ENCODE measurements at places on chromosomes 13 and 19.

- no peak for DNase-seq
Measured at GRCh38 chr13:99509479-99509878, 8.2 kb downstream of the TM9SF2 start.

DNA sequence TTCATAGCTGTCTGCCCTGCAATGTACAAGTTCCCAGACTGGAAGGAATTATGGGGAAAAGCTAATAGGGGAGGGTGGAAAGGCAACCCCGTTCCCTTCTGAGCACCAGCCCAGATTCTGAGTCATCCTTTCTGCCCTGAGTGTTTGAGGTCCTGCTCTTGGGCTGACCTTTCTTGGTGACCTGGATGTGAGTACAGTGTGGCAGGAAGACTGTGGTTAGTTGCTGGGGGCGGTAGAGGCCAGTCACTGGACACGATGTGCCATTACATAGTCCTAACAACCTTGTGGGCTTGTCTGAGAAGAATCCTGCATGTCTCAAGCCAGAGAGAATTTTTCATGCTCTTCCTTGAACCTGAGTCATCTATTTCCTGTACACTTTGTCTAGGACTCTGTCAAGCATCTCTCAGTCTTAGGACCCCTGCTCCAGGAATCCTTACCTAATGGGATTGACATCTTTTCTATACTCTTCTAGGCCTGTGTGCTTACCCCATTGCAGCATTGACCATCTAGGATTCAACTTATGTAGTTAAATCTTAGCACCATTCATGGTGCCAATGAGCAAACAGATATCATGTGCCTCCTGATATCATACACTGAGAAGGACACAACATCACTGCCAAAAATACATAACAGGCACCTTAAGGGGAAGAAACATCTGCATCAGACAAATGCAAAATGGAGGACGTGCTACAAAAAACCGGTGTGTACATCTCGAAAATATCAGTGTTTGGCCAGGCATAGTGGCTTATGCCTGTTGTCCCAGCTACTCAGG lies 8.1 kb upstream of the ANGPTL4 start:
- DNase-seq: no peak

- no peak for DNase-seq
Measured at GRCh38 chr13:98175823-98176222, 1.2 kb downstream of the RNF113B start.

- DNase-seq: no peak
Measured at GRCh38 chr19:11887234-11887610, 360 bp upstream of the ZNF69 start.

DNA sequence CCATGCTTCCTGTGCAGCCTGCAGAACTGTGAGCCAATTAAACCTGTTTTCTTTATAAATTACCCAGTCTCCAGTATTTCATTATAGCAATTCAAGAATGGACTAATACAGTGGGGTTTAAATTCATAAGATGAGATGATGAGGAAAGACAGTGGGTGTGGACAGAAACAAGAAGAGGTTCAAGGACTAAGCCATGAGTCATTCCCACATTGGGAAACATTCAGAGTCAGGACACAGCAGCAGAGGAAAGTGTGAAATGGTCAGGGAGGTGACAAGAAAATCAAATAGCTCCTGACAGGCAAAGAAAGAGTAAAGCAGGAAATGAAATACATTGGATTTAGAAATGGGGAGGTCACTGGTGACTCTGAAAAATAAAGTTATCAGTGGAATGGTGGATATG lies 9.1 kb downstream of the ZNF841 start:
- no peak for DNase-seq

- no peak for DNase-seq
Measured at GRCh38 chr19:57302727-57303401, 17.4 kb upstream of the ZNF543 start.

- no peak for DNase-seq
Measured at GRCh38 chr19:39557811-39558623, 18.1 kb upstream of the EID2 start.

DNA sequence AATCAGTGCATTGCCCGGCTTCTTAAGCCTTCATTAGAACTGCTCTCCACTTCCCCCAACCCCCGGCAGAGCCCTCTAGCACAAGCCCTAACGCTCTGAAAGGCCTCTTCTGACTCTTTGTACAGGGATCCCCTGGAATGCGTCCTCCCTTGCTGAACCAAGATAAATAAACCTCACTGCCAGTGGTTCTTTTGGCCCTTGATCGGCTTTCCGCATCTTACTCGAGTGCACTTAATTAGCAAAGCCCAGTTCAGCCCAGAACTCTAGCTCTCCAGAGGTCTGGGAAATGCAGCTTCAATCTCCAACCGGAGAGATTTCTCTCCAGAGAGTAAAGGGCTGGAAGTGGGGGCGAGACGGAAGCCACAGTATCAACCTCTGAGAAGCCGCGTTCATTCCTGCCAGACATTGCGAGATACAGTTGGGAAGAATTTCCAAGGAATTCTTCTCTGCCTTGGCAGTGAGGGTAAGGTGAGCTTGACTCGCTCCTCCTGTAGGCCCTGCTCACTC lies 8.7 kb upstream of the ZNF444 start:
- DNase-seq: no peak

GRCh38 chr13:45717349-45717748 lies 15.2 kb downstream of the CBY2 start:
- DNase-seq: no peak

DNA sequence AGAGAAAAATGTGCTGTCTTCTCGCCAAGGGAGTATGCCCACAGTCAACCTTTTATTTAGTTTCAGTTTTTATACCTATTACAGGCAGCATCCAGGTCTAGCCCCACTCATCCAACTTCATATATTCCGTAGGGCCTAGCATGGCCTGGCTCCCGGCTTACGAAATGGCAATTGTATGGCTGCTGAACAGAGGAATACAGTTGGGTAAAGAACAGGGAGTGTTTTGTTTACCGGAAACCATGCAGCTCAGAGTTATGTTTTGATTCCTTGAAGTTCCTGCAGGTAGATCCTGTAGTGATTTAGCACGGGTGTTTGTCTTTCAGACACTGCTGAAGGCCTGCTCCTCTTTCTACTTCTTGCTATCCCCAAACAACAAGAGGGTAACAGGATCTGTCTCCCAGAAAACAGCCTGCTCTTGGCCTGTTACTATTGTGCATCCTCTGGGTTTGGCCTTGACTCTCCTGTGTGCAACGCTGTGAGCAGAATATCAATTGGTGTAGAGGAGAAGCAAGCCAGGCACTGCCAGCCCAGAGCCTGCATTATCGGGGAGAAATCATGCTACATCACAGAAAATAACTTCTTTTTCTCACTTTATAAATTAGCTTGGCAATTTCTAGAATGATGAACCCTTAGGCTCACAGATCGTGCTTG lies 32.4 kb downstream of the OLFM4 start:
- no peak for DNase-seq

DNA sequence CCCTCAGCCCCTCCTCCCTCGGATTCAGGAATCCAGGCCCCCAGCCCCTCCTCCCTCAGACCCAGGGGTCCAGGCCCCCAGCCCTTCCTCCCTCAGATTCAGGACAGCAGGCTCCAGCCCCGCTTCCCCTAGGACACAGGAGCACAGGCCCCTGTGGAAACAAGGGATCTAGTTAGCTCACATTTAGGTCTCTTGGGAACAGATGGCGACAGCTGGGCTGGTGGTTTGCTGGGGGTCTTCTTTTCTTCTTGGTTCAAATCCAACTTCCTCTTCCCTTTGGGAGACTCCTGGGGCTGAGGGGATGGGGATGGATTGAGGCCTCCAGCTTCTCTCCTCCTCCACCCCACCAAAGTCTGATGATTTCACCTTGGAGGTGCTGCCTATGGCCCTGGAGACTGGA lies 19.6 kb downstream of the ZNF575 start:
- DNase-seq: no peak

DNA sequence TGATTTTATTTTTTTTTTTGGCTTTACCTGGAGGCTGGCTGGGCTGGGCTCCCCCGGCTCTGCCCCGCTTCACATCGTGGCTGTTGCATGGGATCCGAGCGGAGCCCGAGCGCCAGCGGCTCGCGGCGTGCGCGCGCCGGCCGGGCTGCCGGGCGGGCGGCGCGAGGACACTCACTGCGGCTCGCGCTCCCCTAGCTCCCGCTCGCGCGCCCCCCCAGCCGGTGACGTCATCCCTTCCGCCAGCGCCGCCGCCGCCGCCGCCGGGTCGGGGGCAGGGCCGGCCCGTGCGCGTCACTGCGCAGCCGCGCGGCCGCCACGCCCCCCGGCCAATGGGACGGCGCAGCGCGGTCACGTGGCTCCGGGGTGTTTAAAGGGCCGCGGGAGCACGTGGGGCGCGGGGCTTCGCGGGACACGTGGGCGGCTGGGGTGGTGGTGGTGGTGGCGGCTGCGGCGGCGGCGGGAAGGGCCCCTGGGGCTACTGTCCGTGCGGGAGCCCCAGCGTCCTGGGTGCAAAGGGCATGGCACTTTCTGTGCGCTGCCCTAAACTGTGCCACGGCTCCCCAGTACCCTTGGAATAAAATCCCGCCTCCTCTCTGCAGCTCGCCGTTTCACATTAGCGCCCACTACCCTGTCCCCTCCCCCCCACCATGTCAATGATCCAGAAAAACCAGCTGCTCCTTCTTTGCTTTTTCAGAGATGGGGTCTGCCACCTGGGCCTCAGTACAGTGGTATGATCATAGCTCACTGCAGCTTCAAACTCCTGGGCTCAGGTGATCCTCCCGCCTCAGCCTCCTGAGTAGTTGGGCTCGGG lies at the start of gene PTPRS:
Gene PTPRS, minus strand, starts transcription at position 176 of the 811 bp plus-strand sequence. CDS start 54,672 bp downstream, outside the sequence.
- DNase-seq: peak; percentile 63

GRCh38 chr13:99845161-99845874 lies 126.2 kb downstream of the ZIC5 start:
- no peak for DNase-seq

- no peak for DNase-seq
Measured at GRCh38 chr19:34259367-34260095, 5.2 kb downstream of the GARRE1 start.

DNA sequence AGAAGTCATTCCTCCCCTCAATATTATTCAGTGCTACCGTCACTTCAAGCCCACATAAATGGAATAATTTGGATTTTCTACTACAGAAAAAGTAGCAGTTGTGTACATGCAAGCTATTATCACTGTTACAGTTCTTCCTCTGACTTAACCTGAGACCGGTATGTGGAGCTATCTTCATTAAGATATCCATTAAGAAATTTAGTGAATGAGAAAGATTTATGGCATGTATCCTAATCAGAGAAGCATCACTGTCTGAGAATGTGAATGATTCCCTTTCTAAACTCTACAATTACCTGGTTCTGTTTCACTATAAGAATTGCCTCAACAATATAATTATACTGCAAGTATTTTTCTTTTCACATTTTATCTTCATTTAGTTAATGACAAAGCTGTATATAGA lies 278.7 kb downstream of the KLF5 start:
- DNase-seq: no peak

- DNase-seq: no peak
Measured at GRCh38 chr13:99257291-99257690, 888 bp downstream of the GPR18 start.

GRCh38 chr19:51508059-51508733 lies 6.6 kb upstream of the SIGLEC12 start:
- no peak for DNase-seq

DNA sequence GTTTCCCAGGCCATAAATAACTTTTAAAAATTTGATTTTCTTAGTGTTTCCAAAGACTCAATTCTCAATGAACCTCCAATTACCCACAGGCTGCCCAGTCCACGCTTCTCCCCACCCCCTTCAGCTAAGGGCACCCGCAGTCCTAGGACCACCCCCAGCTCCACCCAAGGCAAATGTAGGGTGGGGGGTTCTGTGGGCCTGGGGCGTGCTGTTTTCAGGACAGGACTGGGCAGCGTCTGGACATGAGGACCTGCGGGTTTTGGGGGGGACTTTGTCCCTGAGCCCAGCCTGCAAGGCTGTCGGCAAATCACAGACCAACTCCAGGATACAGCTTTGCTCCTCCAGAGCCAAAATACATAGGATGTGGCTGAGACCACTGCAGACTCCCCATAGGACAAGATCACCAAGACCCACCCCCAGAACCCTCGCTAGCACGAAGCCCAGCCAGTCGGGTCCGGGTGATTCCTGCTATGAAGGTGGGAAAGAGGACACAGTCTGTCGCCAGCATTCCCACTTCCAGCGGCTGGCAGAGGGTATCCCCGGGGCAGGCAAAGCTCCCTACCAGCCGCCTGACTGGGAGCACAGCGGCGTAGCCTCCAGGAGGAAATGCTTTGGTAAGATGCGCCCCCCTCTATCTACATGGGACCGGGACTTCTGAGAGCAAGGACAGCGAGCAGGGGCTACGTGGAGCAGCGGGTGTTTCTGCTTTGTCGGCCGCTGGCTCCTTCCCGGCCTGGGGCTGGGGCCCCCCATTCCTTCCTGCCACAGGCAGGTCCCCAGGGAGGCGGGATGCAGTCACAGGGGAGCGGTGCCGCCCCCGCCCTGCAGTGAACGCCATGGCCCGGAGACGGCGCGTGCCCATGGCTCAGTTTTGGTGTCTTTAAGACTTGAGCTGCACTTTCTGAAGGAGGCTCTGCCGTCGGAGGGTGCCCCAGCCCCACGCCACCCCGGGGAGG lies 1.6 kb upstream of the TIMM13 start:
- no peak for DNase-seq

- no peak for DNase-seq
Measured at GRCh38 chr13:80382576-80382975, 41.6 kb upstream of the SPRY2 start.

DNA sequence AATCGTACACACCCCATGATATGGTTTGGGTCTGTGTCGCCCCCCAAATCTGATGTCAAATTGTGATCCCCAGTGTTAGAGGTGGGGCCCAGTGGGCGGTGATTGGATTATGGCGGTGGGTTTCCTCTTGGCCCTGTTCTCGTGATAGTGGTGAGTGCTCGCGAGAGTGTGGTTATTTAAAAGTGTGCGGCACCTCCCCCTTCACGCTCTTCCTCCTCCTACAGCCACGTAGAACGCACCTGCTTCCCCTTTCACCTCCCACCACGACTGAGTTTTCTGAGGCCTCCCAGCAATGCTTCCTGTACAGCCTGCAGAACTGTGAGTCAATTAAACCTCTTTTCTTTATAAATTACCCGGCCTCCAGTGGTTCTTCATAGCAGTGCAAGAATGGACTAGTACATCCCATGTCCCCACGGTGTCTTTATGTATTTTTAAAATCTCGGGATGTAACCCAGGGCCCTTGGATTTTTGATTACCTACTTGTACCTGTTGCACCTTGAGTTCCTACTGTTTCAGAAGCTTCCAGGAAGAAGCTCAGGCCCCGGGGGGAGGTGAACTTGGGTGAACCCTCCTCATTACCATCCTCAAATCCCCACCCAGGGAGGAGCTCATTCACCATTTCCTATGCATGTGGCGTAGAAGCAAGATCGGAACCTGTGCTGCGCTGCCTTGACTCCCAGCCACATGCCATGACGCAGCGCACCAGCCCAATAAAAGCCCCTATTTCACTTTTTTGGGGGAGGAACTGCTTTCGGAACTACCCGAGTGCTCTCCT lies 52.4 kb downstream of the TEX29 start:
- DNase-seq: no peak

GRCh38 chr13:74675972-74676371 lies 541.8 kb upstream of the KLF12 start:
- DNase-seq: no peak
